Activated gamma-delta T cell treated with Interleukin-2 at 50 U/mL for 16 hours (primary cell): ENCODE measurements at places on chromosomes 11 and 22.

- DNase-seq, result no peak
Observed at GRCh38 chr11:96758957-96759356, 369.1 kb downstream of the JRKL start.

- no peak for DNase-seq
Observed at GRCh38 chr11:59900366-59901126, 22.0 kb downstream of the OOSP3 start.

DNA sequence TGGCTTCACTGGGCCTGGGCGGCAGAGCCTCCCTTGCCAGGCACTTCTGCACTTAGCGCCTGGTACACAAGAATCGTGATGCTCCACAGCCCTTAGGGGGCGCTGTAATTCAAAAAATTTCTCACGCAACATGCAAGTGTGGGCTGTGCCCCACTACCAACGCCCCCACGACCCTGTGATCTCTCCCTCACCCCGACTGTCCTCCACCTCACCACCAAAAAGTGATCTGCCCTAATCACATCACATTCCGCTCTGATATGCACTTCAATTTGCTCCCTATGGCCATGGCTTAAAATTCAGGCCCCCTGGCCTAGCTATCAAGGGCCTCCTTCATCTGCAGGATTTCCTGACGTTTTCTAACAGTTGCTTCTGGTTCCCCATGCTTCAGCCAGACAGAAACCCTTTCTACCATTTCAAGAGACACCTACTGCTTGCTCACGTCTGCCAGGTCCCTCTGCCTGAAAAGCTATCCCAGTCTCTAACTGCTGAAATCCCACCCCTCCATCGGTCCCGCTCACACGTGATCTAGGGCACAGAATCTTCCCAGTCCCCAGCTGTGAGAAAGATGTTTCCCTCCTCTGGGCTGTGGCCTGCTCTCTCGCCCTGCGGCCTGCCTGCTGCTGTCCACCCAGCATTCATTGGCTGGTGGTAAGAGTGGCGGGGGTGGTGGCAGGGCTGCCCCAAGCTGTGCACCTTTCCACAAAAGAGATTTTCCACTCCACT is 27.9 kb upstream of the LRRC32 start:
- DNase-seq, result no peak

DNA sequence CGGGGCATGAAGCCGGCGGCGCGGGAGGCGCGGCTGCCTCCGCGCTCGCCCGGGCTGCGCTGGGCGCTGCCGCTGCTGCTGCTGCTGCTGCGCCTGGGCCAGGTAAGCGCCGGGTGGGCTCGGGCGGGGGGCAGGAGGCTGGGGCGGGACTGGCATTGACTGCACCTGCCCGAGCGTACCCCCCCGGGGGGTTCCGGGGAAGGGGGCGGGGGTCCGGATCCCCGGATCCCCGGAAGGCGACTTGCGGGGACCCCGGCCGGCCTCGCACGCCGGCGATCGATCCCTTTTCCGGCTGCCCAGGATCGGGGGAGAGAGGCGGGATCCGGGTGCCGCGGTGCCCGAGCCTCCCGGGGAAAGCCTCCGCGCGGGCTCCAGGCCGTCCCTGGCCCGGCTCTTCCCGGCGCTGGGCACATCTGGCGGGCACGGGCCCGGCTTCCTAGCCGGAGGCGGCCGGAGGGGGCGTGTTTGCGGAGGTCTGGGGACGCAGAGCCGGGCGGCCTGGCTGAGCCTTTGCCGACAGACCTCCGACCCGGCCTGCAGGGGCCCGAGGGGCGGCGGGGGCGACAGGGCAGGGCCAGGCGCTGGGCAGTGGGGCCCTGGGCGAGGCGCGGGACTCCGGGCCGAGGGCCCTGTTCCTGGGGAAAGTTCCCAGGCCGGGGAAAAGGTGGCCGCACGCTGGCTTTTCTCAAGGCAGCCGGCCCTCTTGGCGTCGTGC is 705 bp downstream of the PTPRJ start:
- no peak for DNase-seq

DNA sequence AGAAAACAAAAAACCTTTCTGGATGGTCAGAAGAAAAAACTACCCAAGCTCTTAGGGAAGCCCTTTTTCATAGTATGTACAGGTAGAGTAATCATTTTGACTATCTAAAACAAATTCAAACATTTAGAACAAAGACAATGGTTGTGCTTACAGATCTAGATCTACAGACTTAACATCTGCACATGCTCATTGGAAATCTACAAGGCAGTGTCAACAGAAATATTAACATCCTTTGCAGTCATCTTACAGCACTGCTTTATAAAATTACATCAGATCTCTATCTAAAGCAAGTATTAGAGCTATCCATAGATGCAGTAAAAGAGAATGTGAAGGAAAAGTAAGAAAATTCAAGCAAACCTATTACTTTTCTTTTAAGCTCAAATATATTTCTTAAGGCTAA is 110.3 kb downstream of the CADM1 start:
- DNase-seq, result no peak

DNA sequence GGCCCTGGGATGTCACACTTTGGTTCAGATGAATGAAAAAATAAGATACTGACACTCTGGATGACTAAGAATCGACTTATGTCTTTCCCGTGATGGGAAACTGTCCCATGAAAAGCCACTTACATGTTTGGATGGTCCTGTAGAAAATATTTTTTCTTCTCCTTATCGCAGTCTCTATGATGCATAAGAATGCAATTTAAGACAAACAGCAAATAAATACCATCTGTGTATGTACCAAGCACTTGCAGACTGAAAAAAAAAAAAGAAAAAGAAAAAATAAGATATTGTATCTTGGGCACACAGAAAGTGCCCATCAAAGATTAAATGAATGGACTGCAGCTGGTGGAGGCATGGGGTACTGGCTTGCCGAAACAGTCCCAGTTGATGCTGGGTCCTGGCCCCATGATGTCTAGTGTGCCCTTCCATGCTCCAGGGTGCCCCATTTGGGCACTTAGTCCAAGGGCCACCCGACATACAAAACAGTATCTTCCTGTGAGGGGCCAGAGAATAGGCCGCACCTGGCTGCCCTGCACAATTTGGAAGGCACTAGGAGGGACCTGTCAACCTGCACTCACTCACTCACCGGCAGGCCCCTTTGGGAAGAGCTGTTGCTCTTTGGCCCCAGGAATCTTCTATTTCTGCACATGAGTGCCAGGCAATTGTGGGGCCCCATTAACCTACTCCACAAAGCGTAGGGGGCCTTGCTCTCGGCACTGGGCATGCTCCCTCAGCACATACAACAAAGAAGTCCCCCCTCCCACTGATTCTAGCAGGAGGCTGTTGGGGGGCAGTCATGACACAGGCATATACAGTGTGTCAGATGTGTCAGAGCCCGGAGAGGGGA is 2.5 kb upstream of the ZBED4 start:
- DNase-seq, result no peak

- DNase-seq, result no peak
Observed at GRCh38 chr11:132496341-132496740, 1036.0 kb downstream of the OPCML start.

DNA sequence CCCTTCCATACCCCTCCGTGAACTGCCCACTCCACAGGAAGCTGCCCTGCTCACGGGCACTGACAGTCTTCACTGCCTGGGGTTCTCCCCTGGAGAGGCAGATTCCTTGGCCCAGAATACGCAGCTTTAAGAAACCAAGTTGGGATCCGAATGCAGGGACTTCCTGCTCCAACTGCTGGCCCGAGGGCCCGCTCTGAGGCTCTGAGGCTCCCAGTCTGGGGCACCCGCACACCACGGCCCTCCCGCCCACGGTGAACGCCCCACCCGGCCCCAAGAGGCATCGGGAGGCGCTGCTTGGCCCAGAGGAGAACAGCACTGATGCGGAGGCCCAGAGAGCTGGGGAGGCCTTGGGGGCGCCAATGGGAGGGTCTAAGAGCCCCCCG is 42.3 kb downstream of the IGF2 start:
- no peak for DNase-seq

GRCh38 chr11:84260862-84261261 is 974.7 kb upstream of the CCDC90B start:
- no peak for DNase-seq

GRCh38 chr11:112836256-112836602 is 125.0 kb upstream of the NCAM1 start:
- DNase-seq, result no peak

DNA sequence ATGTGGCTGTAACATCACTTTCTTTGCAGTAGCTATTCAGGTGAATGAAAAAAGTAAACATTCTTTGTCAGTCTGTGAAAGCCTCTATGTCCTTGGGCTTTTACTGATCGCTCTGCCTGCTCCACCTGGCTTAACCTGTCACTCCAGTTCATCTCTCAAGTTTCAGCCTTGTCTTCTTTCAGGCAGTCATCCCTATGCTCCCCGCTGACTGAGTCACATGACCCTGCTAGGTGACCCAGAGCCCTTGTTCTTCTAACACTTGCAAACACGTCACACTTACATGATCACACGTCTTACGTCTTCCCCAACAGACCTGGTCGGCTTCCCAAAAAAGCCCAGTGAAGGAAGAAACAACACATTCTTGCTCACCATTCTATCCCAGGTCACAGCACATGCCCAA is 499.3 kb upstream of the TENM4 start:
- DNase-seq, result no peak

GRCh38 chr22:22752556-22753477 is 108.4 kb downstream of the GGTLC2 start:
- peak; percentile 23 for DNase-seq

- DNase-seq, result no peak
Observed at GRCh38 chr11:56783448-56784041, 35.0 kb upstream of the OR9G4 start.

DNA sequence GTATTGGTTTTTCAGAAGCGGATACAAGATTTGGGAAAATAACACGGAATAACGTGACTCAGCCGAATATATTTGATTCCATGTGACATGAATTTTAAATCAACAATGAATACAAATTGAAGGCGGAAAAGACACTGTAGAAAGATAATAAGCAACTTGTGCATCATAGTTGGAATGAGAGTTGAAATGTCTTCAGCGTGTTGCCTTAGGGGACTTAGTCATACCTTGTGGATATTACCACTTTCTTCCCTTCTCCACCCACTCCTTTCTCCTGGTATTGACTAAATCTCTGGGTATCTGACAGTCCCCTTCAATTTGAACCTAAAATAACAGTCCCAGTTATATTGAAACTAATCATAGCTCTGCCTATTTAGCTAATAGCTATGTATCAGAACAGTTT is 2373.1 kb upstream of the RAG2 start:
- no peak for DNase-seq

GRCh38 chr11:29432719-29433325 is 584.0 kb downstream of the KCNA4 start:
- no peak for DNase-seq

DNA sequence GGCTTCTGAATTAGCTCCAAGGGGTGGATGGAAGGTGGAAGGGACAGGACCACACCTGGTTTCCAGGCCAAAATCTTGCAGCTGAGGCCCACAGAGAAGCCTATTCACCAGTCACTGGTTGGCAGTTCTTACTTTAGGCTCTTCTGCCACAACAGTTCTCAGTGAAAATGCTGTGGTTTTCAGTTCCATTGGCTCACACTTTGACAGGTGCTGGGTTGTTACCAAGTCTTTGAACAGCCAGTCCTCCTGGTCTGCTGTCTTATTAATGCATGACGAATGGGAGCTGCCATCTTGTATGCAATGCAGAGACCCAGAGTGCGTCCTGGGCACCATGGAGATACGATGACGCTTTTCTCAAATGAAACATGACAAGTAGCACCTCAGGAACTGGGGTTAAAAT is 232.0 kb upstream of the ZBED5 start:
- DNase-seq, result no peak

- DNase-seq, result no peak
Observed at GRCh38 chr11:64342869-64343745, 3.1 kb downstream of the CCDC88B start.

DNA sequence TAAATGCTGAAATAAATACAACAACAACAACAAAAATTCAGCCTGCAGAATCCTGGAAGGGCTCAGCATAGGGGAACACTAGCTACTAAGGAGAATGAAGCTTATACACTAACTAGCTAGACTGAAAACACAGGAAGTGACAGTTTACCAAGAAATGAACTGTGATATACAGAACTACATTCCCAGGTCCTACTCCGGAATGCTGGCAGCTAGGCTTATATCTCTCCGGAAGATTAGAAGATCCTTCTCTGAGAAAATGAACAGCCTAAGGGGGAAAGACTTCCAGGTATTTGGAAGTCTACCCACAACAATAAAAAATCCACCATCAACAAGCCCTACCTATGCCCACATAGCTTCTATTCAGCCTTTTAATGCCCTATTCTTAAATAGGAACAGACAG is 31.0 kb downstream of the CCDC34 start:
- DNase-seq, result no peak

GRCh38 chr11:117490911-117491310 is 163.3 kb downstream of the CEP164 start:
- no peak for DNase-seq

GRCh38 chr11:93744669-93745004 is 3.2 kb downstream of the C11orf54 start:
- no peak for DNase-seq

DNA sequence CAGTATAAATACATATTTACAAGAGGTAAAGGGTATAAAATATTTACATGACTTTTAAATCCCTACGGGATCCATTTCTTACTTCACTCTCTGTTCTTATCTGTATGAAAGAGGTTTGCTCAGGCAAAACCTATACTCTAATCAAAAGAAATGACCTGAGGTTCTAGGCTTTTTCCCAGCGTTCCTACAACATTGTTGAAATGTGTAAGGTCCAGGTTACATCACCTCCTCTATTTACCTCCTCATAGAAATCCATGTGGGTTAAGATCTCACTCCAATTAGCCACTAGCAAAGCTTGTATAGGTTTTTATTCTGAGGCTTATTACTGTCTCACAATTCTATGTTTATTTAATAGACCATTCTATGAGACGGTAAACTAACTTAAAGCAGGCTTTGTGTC is 12.0 kb upstream of the OR51L1 start:
- no peak for DNase-seq

DNA sequence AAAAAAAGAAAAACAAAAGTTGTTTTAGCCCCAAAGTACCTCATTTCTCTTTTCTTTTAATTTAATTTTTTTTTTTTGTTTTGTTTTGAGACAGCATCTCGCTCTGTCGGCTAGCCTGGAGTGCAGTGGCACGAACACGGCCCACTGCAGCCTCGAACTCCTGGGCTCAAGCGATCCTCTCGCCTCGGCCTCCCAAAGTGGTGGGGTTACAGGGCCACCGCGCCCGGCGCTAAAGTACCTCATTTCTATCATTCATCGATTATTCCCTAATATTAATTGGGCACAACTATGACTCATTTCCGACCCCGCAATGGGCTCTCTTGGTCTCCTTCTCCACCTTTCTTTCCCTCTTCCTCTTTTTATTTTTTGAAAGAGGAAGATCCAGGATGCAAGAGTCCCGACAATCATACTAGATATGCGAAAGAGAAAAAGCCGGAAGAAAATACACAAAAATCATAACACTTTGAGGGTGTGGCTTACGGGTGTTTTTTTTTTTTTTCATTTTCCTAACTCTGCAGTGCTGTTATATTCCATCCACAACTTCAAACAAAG is 475 bp upstream of the AIP start:
- no peak for DNase-seq

DNA sequence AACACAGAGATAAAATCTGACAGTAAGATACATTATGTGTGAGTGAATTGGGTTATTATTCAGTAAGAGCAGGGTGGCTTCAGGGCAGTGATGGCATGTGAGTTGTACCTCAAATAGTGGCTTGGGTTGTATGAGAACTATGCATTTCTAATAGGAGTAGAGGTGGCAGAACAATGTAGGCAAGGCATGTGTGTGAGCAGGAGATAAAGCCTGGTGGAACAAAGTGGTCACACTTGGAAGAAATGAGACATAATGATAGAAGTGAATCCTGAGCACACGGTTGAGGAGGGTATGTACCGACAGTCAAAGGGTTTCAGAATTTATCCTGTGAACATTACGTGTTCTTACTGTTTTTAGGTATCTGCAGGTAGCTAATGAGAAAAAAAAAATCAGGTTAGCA is 159.3 kb downstream of the CASP12 start:
- DNase-seq, result no peak

GRCh38 chr22:21568347-21569075 is 997 bp downstream of the UBE2L3 start:
- peak; percentile 14 for DNase-seq
